Stimulated activated naive CD4-positive, alpha-beta T cell (primary cell): ENCODE measurements at places on chromosomes 12 and 14.

DNA sequence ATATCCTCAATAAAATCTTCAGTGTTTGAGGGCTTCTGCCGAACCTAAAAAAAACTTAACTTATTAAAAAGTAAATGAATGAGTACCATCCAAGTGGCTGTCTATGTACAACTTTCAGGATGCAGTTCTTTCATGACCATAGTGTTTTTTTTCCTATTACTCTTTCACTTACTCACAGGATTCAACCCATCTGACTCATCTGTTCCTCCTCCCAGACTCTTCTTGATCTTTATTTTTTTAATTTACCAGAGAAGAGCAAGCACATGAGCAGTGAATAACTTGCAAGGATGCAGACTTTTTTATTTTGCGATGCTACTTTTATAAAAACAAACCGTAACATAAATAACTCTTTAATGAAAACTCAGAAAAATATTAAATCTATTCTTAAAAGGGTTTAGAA, 24.5 kb downstream of the RECQL start:
- DNase-seq = no peak

GRCh38 chr14:95123891-95124579, 33.3 kb downstream of the DICER1 start:
- DNase-seq = no peak

GRCh38 chr12:12590961-12591360, 20.7 kb upstream of the CREBL2 start:
- no peak for DNase-seq

DNA sequence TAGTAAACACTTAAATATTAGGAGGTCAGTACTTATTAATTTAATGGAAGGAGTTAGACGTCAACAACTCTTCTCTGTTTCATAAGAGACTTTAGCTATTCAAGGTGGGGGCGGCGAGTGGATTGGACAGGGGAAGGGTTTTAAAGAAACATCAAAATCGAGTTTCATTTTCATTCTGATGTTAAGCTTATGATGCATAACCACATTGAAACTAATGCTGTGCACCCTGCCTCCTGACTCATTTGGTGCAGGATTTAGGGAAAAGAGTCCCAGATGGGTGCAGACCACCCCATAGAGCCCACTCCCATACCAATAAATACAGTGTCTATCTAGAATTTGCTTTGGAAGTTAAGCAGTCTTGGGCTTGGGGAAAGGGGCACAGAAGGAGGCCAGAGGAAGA, 7.4 kb downstream of the ZBTB39 start:
- DNase-seq = no peak

- DNase-seq = no peak
Observed at GRCh38 chr14:72891666-72892102, 2.2 kb downstream of the DPF3 start.

- no peak for DNase-seq
Observed at GRCh38 chr12:24879644-24880043, 69.3 kb downstream of the BCAT1 start.

DNA sequence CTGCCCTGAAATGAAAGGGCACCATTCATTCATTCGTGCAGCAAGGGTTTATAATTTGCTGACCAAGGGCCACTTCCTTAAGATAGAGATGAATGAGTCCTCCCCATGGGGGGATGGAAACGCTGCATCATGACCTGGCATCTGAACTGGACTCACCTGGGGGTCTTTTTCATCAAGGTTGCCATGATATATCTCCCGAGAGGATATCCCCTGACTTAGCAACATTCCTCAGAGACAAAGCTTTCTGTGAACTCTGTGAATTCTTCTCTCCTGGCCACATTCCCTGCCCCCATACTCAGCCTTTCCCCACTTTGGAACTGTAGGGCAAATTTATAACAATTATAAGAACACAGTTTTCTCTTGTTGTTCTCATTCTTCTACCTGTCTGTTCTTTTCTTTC, 30.8 kb downstream of the SRRM4 start:
- no peak for DNase-seq

DNA sequence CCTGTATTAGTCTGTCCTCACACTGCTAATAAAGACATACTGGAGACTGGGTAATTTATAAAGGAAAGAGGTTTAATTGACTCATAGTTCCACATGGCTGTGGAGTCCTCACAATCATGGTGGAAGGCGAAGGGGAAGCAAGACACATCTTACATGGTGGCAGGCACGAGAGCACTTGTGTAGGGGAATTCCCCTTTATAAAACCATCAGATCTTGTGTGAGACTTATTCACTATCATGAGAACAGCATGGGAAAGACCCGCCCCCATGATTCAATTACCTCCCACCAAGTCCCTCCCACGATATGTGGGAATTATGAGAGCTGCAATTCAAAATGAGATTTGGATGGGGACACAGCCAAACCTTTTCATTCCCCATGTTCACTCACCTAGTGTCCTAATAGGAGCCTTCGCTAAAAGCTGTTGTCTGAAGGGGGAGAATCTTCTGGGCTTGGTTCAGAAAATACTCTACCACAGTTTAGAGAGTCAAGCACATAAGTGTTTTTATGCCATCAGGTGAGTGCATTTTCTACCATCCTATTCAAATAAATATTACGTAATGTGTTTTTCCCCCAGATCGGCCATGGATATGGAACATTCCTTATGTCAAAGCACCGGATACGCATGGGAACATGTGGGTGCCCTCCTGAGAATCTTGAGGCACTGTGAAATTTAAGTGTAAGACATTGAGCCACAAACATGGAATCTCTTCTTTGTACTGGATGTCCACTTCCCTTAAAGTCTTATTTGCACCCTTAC, 19.1 kb upstream of the KCNK13 start:
- no peak for DNase-seq

GRCh38 chr12:3751151-3752095, 1.5 kb downstream of the CRACR2A start:
- DNase-seq = no peak

GRCh38 chr14:85002846-85003245, 527.1 kb upstream of the FLRT2 start:
- DNase-seq = no peak
